ENCODE measurements at places on chromosomes 1 and 21.
A peak's percentile ranks its signal among the peaks of the same experiment; 100 is the strongest.

DNA sequence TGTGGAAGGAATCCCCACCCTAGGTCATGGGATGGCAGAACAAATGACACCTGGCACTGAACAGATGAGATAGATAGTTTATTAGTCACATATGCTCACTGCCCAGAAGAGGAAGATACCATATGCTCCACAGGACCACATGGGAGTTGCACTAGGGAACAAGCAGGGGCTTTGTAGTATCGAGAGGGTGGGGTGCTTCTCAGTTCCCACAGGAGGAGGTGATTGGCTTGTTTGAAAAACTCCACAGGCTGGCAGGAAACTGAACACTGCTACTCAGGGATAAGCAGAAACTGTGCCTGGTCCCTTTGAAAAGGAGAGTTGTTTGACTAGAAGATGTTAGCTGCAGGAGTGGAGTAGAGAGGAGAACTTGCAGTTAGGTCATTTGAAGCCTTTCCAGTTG is 31.9 kb upstream of the RXRG start:
- no peak for DNase-seq

DNA sequence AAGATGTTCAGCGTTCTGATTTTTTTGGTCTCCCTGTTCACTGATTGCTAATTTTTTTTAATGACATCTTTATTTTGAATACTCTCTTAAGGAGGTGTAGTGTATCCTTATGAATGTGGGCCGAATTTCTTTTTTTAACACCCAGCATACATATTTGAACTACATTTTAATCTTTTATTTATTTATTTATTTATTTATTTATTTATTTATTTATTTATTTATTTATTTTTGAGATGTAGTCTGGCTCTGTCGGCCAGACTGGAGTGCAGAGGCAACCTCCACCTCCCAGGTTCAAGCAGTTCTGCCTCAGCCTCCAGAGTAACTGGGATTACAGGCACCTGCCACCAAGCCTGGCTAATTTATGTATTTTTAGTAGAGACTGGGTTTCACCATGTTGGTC is 15.1 kb downstream of the ZBTB8A start:
- no peak for DNase-seq

DNA sequence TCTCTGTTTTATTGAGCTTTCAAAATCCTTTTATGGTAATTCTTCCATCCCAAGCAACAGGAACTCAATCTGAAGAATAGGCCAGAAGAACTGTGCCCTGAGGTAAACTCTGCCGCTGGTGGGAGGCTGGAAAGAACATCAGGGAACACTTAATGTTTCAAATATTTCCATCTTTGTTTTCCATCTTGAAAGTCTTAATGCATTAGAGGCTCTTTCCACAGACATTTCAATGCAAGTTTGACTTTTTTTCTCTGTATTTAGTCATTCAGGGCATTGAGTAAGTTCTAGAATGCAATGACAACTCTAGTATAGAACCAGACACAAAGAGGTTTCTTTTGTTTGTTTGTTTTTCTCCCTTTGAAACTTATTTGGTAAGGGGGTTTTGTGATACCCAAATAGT is 61.5 kb downstream of the KIAA0040 start:
- no peak for DNase-seq

DNA sequence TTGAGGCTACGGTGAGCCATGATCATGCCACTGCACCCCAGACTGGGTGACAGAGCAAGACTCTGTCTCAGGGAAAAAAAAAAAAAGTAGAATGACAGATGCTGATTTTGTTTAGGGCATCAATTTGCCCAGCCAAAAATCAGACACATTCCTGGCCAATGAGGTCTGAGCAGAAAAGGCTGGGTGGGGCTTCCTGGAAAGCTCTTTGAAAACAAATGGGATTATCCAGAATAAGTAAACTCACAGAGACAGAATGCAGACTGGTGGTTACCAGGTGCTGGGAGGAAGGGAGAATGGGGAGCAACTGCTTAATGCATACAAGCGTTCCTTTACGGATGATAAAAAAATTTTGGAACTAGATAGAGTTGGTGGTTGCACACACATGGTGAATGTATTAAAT is 10.1 kb upstream of the CITED4 start:
- DNase-seq: no peak

- no peak for DNase-seq
Measured at GRCh38 chr1:46539972-46540371, 11.5 kb downstream of the KNCN start.

- no peak for DNase-seq
Measured at GRCh38 chr1:178064191-178064821, 29.6 kb upstream of the RASAL2 start.

DNA sequence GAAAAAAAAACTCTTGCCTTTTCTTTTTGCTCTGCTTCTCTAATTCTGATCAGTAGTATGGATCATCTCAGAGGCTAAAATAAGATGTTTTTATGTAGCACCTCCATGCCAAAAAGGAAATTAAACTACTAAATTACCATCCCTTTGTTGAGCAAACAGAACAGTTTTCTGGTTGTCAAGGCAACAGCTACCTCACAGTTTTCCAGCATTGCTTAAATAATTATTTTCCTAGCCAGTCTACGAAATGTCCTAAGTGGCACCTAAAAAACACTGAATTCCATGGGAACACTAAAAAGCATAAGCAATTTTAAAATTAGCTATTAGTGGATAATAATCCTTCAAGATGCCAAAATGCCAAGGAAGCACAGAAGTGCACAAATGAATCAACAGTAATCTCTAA is 61.7 kb downstream of the ARID4B start:
- no peak for DNase-seq

DNA sequence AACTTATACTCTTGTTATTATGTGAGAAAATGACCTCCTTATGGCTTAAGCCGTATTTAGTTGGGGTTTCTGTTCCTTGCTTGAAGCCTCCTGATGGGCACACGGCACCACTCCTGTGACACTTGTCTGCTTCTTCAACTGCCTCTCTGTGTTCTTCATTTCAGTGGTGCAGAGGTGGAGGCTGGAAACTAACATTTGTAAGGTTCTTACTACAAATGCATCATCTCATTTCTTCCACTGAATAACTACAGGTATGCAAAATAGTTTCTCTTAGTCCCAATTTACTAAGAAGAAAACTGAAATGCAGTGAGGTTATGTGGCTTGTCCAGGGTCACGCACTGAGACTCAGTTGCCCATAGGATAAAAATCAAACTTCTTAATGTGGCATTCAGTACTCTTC is 23.6 kb upstream of the ZNF362 start:
- no peak for DNase-seq

GRCh38 chr1:224801844-224802490 is 127.5 kb upstream of the DNAH14 start:
- no peak for DNase-seq

DNA sequence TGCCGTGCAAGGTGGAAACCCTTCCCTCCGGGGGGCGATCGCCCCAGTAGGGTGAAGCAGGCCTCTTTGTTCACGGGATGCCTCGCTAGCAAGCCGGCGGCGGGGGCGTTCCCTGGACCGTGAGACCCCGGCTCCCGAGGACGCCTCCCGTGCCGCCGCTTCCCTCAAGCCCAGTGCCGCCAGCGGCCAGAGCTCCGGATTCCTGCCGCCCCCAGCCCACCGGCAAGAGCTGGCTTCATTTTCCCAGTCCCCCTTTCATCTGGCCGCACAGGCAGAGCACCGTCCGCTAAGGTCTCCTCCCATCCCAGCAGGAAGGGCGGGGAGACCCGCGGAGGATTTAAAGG is 16.3 kb downstream of the IER5 start:
- peak; percentile 20 for DNase-seq

DNA sequence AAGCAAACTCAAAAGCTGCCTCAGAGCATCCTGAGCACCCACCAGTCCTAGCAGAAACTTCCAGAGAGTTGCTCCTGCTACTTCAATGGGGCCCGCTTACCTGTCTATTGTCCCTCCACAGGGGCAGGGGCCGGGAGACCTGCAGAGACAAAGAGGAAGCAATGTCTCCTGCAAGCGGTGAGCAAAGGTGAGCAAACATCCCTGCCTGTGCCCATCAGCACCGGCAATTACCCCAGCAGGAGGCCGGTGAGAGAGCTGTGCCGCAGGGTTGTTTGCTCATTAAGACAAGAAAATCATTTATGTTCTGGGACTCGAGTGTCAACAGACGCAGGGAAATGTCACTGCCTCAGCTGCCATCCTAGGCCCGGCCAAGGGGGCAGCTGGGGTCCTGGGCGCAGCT is 53.8 kb upstream of the TARDBP start:
- DNase-seq: no peak

DNA sequence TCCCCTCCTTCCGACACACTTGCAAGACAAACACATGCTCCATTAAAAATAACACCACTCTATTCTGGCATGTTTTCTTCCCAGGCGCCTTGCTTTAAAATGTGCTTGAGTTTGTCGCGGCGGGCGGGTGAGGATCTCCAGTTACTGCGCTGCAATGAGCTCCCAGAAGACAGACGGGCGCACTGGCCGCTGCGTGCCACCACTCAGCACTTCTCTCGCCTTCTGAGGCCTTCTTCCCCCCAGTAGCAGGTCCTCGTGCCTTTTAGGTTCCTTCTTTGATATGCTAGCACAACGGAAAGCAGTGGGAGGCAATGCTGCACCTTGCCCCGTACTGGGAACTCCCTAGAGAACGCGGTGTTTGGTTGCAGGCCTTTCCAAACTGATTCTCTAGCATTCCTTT is 279.5 kb upstream of the NR5A2 start:
- DNase-seq: no peak
